ENCODE measurements at places on chromosomes 1 and 21.

DNA sequence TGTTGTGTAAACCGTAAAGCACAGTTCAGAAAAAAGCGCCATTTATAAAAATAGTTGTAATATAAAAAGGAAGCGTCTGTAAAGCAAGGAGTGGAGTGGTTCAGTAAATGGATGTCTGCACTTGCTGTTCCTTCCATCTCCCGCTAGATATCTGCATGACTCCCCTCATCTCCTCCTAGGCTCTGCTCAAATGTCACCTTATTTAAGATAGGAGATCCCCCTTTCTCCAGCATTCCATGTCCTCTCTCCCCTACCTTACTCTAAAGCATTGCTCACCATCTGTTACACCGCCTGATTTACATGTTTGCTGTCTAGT, 745 bp downstream of the MUL1 start:
- DNase-seq, result no peak

- DNase-seq, result no peak
Observed at GRCh38 chr21:45390121-45390751, 14.7 kb upstream of the COL18A1 start.

- DNase-seq, result peak; percentile 14
Observed at GRCh38 chr21:34526618-34527290, 14.7 kb upstream of the KCNE1 start.

DNA sequence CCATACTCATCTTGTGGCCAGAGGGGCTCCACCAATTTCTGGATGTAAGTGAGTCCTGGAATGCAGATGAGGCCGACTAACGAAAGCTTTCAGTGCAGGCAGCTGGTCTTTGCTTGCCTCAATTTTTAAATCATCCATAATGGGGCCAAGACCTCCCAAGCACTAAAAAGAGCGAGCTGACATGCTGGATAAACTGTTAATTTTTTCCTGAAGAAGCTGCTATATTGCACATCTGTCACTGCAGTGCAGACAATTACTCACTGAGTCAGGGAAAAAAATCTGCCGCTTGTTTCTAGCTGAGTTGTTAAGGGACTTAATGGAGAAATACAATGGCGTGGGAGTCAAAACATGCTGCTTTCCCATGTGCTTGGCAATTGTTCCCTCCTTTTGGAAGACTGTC, 205.5 kb downstream of the GPATCH2 start:
- no peak for DNase-seq

- no peak for DNase-seq
Observed at GRCh38 chr1:73862355-73862754, 335.6 kb downstream of the LRRIQ3 start.

- peak; percentile 44 for DNase-seq
Observed at GRCh38 chr1:37513795-37514349, 694 bp downstream of the MEAF6 start.

DNA sequence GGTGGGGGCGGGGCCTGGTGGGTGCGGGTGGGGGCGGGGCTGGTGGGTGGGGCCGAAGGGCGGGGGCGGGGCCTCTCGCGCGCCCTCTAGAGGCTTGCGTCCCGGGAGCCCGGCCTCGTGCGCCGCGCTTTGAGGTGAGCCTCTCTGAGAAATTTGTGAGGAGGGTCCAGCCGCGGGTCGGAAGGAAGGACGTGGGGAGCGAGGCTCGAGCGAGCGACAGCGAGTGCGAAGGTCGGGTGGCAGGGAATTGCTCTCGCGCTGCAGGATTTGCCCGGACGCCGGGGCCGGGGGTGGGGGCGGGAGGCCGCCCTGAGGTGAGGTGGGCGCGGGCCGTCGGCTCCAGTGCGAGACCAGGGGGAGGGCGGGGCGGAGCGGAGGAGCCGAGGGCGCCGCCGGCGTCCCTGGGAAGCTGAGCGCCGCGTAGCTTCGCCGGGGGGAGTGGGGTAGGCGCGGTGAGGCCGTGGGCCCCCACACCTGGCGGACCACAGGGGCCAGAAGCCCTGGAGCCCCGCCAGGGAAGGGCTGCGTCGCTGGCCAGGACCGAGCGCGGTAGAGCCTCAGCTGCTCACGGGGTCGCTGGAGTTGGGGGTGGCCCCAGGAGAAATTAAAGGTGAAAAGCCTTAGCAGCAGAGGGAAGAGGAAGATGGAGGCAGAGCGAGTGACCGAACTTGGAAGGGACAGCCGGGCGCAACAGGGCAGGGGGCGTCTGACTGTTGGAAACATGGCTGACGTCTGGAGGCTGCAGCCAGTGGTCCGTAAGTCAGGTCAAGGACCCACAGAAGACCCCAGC, 754 bp upstream of the LSS start:
- peak; percentile 42 for DNase-seq

DNA sequence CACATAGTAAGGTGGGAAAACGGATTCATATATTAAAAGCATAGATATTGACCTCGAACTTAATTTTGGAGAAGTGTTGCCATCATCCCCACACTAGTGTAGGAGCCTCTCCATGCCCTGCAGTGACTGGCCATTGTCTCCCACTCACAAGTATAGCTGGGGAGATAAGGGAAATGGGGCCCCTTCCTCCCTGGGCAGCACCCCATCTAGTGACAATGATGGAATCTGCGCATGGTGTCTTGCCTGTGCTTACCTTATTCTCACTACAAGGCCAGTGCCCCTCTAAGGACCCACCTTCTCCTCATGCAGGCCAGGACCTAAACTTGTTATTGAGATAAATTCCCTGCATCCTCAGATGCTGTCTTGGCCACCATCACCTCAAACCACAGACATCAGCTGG, 374.9 kb downstream of the NTNG1 start:
- DNase-seq, result no peak

DNA sequence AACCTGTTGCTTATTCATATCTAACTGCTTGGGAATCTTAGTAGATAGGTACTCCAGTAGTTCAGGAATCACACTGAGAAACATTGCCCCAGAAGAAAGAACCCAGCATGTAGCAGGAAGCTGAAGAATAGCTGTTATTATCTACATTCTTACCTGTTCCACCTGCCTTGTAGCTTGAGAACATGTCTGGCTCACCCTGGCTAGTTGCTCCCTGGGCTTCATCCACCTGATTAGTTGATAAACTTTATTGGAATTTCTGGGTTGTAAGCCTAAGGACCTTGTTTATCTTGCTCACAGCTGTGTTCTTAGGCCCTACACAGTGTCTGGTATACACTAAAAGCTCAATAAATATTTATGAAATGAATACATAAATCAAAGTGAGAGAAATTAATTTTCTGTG, 106.3 kb upstream of the DMRTA2 start:
- DNase-seq, result no peak

DNA sequence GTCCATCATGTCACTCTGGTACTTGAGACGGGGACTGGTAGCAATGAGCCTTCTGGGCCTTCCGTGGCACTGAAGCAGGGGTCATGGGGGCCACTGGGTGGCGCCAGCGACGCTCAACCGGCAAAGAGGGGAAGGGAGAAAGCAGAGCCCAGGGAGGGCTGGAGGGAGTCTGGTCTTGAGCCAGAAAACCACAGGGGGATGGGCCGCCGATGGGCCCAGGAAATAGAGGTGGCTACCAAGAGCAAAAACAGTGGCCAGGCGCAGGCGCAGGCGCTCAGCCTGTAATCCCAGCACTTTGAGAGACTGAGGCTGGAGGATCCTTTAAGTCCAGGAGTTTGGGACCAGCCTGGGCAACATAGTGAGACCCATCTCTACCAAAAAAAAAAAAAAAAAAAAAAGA, 21.8 kb downstream of the EXOC8 start:
- DNase-seq, result peak; percentile 44

- no peak for DNase-seq
Observed at GRCh38 chr1:62433861-62434617, 2.8 kb upstream of the USP1 start.

DNA sequence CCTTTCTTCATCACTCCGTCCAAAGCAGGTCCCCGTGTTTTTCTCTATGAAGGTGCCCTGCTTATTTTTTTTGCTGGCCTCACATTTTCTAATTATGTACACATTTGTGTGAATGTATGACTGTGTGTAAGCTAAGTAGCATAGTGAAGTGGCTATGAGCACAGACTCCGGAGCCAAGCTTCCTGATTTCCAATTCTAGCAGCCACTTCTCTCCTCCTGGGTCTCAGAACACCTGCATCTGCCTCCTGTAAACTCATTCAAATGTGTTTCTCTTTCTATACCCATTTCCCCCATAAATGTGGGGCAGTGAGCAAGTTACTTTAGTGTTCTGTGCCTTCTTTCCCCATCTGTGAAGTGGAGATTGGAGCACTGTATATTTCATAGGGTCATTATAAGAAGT, 2.1 kb downstream of the SLAMF6 start:
- no peak for DNase-seq

GRCh38 chr1:89269277-89269676, 3.4 kb downstream of the GBP5 start:
- DNase-seq, result no peak

GRCh38 chr1:117320515-117320914, 46.7 kb upstream of the MAN1A2 start:
- no peak for DNase-seq

- no peak for DNase-seq
Observed at GRCh38 chr1:207145401-207146058, 41.5 kb downstream of the C4BPA start.

- no peak for DNase-seq
Observed at GRCh38 chr1:8941906-8942305, 3.8 kb upstream of the CA6 start.

DNA sequence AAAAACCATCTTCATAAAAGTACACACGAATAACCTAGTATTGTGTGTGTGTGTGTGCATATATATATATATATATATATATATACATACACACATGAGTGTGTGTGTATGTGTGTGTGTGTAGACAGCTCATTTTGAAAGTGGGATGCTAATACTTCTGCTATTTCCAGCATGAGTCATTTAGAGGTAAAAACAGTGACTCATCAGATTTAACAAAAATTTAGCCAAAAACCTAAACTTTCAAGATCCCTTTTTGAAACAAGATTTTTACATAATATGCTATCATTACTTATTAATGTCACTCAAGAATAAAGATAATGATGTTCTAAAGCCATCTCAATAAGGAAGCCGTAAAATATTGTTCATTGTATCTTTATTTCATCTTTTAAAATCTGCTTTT, 35.6 kb upstream of the ADGRL4 start:
- DNase-seq, result no peak

DNA sequence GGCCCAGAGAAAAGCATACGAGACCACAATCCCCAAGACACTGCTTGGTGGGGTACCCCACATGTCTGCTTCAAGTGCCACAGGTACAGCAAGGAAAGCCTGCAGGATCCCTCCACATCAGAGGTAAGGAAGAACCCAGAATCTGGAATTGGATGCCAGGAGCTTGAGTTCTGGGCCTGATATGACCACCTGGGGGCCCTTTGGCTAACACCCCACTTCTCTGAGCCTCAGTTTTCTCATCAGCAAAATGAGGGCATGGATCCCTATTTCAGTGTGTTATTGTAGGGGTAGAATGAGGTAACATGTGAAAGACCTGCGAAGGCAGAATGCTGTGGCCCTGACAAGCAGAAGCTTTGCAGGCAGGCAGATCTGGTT, 24.5 kb downstream of the NAV1 start:
- DNase-seq, result no peak

- DNase-seq, result no peak
Observed at GRCh38 chr1:246267896-246268295, 239.2 kb downstream of the SMYD3 start.

DNA sequence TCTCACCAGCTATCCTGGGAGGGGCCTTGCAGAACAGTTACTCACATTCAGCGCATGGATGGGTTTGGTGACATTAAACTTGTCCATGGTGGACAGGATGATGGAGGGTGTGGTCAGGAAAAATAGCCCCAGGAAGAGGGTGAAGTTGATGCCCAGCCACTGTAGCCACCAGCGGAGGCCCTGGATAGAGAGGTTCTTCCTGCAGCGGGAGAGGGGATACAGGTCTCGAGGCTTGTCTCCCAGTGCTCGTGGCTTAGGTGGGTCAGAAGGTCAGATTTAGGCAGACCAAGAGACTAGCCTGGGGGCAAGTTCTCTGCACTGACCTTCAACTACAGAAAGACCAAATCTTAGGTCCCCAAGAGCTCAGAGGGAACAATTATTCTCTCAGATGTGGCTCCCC, 23.0 kb downstream of the TMEM63A start:
- no peak for DNase-seq

GRCh38 chr21:17201741-17202260, 311.0 kb upstream of the CXADR start:
- DNase-seq, result no peak

DNA sequence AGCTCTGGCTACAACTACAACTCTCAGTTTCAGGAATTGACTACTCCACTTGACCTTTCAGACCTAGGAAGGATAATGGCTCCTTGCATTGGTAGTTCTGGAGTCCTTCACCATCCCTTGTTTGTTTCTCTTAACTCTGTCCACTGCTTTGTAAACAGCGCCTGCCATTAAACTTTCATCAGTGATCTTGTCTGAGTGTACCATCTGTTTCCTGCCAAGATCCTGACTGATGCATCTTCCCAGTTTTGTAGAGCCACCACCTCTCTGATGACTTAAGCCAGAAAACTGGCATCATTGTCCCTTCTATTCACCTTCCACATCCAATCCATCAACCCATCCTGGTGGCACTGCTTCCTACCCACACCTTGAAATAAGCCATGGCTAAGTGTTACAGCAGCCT, 15.2 kb downstream of the MAP10 start:
- DNase-seq, result no peak

DNA sequence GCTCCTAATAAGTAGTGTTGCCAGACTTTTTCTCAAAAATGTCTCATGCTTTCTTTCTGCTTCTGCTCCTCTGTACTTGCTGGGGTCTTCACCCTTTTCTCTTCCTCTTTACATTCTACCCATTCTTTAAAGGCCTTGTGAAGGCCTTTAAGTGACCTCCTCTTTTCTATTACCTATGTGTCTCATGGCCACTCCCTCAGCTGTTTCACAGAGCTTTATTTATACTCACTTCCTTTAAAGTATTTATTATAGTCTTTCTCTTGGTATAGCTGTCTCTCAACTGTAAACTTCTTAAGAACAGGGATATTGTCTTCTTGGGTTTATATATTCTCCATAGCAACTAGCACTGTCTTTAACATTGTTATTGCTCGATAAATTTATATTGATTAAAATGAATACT, 792 bp downstream of the GOLPH3L start:
- no peak for DNase-seq

DNA sequence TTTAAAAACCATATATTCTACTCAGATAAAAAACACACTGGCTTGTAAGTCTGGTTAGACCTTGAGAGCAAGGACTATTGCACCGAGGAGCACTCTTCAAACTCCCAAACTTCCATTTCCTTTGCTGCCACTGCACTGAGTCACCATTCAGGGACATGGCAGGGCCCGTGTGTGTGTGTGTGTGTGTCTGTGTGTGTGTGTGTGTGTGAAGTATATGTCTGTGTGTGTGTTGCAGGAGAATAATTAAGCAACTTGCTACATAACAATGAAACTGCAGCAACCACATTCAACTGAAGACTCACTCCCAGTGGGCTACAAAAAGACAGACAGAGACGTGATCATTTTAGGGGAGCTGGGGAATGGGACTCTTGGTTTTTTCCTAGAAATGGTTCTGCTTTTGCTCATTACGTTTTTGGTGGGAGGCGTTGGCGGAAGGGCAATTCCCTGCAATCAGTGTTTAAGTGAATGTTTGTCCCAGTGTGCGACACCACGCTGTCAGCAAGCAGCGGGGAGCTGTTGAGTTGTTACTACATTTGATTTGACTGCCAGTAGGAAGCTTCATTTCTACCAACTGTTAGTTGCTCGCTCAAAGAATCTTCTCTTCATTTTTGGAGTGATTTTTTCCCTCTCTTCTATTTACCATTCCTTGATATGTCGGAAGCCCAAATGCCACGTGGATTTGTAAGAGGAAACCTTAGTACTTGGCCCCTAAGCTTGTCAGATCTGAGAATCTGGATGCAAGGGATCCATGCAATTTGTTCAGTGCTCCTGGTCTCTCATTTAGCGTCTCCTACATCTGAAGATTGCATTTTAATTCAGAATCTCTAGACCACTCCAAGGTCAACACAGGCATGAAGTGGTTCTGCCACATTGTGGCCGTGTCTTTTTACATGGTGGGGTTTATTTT, 36.1 kb downstream of the ESRRG start:
- no peak for DNase-seq

All from GM19239 (cell line).